ENCODE measurements at places on chromosomes 7 and 10.

GRCh38 chr10:131897297-131897899 is 3.4 kb upstream of the PPP2R2D start:
- no peak for DNase-seq

DNA sequence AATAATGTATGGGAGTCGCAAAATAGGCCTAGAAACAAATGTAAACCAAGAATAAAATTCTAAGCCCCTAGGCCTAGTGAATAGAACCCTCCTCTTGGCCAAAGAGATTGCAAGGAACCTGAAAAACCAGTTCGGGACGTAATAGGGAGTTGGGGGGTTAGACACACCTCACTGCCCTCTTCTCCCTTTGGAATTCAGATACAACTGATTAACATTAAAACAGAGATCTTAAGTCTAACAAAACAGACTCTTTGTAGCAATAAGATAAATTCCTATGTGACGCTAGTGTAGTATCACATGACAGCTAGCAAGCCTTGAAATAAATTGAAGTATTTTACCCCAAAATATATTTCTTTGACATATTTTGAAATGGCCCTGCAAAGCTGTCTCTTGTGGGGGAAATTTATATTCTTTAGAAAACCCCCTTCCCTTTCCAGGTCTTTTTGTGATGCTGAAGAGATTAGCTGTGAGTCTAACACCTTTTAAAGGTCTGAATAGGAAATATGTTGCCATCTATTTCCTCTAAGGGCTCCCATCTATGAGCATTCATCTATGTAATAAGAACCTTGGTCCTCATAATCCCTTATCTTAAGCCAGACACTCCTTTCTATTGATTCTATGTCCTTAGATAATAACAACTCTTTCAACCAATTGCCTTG is 623.4 kb upstream of the NRG3 start:
- no peak for DNase-seq

DNA sequence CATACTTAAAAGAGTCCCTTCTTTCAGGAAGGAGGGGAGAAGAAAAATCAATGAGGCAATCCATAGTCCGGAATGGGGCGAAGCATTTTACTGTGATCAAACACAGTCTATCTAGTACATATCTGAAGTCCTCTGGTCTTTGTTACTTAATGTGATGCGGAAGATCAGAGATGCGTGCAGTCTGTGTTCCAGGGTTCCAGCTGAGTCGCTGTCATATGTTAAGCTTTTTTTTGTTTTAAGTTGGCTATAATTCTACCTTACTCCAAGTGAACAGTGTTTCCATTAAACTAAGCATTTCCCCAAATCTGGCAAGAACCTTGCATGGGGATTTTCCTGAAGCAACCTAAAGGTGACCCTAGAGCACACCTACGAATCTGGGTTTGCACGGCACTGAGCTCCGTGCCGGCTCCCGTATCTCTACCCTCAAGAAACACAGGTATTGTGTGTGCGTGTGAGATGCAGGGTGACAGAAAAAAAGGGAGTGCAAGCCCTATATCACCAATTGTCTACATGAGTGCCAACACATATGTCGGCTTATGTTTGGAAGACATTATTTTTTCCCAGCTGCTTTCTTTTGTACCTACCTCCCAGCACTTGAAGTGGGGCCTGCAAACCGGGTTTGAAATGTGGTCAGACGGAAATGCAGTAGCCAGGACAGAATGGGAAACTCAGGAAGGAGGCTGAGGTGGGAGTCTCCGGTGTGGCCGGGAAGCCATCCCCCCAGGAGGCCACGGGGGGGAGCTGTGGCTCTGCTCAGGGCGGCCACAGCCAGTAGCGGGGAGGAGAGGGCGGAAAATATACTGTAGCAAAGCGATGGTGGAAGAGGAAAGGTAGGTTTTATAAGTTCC is 435.8 kb upstream of the MGMT start:
- DNase-seq: no peak

DNA sequence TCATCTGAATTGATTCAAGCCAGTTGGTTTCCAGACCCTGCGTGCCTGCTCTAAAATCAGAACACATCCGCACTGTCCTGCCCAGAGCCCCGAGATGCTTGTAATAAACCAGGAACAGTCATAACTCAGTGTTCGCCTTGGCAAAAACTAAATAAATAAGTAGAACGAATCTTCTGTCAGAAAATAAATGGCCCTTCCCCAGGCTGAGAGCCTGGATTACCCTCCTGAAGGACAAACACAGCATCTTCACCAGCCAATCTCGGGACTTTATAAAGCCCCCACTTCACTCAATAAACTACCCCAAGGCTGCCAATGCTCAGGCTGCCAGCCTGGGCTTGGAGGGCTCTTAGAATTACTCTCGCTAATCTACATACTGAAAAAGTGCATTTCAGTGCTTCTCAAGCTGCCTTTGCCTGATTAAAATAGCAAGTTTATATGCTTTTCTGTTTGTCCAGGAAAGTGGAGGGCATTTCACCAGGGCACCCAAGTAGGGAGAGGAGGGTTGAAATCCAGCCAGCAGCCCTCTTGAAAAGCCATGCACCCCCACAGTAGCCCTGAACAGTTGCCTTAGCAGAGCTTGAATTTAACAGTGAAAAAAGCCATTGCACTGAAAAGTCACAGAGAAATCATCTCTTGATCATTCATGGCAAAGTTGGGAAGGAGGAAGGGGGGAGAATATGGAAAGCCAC is 136.6 kb downstream of the CALN1 start:
- DNase-seq: no peak

DNA sequence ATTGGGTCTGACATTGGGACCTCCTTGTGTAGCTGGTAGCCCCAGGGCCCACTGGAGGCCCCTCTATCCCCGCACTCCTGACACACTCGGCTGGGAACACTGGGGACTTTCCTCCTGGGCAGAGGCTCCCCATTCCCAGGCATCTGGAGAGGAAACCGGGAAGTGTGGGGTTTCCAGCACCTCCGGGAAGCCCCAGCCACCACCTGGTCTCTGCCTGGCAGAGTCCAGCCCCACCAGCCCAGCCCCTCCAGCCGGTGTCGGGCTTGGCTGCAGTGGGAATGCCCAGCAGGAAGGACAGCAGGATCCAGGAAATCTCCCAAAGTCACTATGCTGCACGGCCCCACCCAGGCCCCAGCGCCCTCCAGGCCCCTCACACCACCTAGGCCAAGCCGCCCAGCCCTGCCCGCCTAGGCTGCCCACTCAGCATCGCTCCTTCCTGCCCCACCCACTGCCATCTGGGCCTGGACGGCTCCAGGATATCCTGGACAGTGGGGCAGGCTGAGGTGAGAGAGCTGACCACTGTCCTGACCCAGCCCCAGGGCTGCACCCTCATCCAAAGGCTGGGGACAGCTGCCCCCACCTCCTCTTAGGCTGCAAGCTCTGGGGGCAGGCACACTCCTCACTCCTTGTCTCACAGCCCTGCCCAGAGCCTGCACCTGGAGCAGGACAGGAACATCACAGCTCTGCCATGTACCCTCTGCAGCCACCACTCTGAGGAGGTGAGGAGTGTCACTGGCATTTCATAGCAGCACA is 11.8 kb downstream of the RASGEF1A start:
- no peak for DNase-seq

DNA sequence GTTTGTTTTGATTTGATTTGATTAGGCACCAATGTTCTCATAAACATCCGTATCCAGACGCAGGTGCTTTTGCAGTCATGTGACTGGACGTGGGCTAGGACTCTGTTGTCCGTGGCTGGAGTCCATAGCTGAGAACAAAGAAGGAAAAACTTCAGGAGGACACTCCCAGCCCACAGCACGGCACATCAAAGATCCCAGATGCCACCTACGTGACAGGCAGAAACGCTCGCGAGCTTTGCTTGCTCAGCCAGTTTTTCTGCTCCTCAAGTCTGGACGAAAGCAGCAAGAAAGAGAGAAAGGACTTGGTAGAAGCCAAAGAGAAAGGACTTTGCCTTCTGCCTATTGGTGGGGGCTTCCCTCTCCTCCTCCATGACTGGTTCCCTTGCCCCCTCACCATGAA is 6.9 kb upstream of the ZKSCAN1 start:
- no peak for DNase-seq

- DNase-seq: no peak
Measured at GRCh38 chr10:75532253-75532924, 101.0 kb downstream of the LRMDA start.

GRCh38 chr7:14682910-14683465 is 219.6 kb downstream of the DGKB start:
- no peak for DNase-seq

GRCh38 chr10:114822444-114823076 is 980 bp downstream of the FHIP2A start:
- no peak for DNase-seq

GRCh38 chr10:11317936-11318670 is 293.3 kb downstream of the USP6NL start:
- DNase-seq: no peak

- DNase-seq: no peak
Measured at GRCh38 chr10:80515941-80516340, 21.8 kb upstream of the SH2D4B start.

DNA sequence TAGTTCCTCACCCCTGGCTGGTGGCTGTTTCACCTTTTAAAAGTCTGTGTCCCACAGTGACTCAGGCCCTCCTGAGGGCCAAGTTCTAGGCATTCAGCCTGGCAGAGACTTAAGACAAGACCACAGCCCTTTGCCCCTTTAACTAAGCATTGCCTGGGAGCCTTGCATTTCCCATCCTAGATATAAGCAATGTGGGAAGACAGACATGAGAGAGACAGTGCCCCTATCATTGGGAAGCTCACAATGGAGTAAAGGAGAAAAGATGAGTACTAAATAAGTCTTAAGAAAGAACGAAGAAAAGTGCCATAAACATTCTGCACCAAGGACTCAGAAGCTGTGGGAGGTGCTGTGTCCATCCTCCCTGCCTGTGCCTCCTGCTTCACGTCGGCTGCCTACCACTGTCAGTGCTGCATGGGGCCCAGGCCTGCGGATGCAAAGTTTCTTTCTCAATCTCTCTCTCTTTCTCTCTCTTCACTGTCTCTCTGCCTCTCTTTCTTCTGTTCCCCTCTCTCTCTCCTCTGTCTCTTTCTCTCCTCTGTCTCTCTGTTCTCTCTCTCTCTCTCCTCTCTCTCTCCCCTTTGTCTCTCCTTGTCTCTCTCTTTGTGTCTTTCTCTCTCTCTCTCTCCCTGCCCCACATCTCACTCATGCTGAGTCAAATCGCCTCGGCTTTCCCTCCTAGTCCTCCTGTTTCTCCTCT is 21.5 kb downstream of the GPRIN2 start:
- DNase-seq: no peak

DNA sequence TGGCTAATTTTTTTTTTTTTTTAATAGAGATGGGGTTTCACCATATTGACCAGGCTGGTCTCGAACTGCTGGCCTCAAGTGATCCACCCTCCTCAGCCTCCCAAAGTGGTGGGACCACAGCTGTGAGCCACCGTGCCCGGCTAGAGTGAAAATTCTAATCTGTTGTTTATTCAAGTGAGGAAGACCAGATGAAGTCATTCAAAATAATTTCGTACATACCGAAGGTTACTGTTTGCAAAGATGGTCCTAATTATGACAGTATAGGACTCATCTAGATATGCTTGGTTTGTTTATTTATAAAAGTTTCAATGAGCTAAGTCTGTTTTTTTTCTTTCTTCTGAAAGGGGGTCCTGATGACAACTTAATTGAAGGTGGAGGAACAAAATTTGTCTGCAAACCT is 376.8 kb downstream of the EXOC4 start:
- DNase-seq: no peak

- no peak for DNase-seq
Measured at GRCh38 chr10:119499677-119500002, 42.9 kb downstream of the RGS10 start.

GRCh38 chr7:19026888-19027287 is 90.5 kb downstream of the TWIST1 start:
- no peak for DNase-seq

GRCh38 chr7:113285411-113285810 is 167.1 kb upstream of the SMIM30 start:
- no peak for DNase-seq

- no peak for DNase-seq
Measured at GRCh38 chr7:50543776-50544442, 21.3 kb downstream of the DDC start.

- no peak for DNase-seq
Measured at GRCh38 chr10:113402602-113403001, 150.3 kb upstream of the HABP2 start.

DNA sequence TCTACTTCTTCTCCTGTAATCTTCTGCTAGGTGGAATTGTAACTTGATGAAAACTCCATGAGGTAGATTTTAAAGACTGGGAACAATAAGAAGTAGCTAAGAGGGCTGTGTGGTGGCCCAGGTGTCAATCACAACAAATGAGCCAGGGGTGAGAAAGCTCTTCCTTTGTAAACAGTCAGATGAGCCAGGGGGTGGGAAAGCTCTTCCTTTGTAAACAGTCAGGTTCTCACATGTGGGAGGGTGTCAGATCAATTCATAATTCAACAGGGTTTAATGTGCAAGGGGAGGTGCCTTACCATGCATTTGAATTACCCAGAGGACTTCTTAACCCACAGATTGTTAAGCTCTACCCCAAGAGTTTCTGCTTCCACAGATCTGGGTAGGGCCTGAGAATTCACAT is 312.4 kb upstream of the AUTS2 start:
- no peak for DNase-seq

DNA sequence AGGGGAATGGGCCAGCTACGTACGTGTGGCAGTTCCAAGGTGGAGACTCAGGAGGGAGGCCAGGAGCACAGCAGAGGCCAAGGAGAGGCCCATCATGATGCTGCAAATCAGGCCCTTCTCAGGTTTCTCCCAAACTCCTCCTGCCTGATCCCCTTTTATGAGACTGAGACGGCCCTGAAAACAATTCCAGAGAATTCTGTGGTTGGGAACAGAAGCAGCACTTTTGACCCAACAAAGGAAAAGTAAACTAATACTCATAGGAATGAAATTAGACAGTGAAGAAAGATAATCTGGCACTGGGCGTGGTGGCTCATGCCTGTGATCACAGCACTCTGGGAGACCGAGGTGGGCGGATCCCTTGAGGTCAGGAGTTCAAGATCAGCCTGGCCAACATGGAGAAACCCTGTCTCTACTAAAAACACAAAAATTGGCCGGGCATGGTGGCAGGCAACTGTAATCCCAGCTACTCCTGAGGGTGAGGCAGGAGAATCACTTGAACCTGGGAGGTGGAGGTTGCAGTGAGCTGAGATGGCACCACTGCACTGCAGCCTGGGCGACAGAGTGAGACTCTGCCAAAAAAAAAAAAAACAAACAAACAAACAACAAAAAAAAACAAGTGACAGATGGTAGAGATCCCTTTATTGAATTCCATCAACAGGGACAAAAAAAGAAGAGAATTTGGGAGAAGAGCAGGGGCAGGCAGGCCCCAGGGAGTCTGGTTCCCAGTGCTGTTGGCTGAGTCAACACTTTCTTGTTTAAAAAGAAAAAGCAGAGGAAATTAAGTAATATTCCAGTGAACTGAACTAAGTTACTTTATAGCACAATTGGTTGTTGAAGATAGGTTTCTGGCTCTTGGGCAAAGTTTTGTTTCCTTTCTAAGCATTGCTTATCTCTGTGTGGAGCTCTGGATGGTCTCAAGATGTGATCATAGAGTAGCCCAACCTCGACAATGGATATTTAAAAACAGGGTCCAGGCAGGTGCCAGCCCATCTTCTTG is at the start of gene CCL26:
Gene CCL26 (minus strand): TSS at position 131 of the 997 bp plus-strand sequence. CDS start 35 bp downstream, at position 96.
- DNase-seq: no peak

- DNase-seq: no peak
Measured at GRCh38 chr7:16811551-16811950, 6.8 kb upstream of the AGR2 start.

- no peak for DNase-seq
Measured at GRCh38 chr10:111017098-111017497, 59.7 kb upstream of the ADRA2A start.

All from cortex of kidney (tissue), 1 donor.